Renal cortical epithelial cell (primary cell): ENCODE measurements at places on chromosomes 16 and 17. TPM values are rescaled to one million over a fixed set of nuclear protein-coding genes. Genes with fewer than 3 reads are reported as not detected.

GLOD4 gene
- total RNA-seq = 107 and 133 TPM in 2 replicates

DNA sequence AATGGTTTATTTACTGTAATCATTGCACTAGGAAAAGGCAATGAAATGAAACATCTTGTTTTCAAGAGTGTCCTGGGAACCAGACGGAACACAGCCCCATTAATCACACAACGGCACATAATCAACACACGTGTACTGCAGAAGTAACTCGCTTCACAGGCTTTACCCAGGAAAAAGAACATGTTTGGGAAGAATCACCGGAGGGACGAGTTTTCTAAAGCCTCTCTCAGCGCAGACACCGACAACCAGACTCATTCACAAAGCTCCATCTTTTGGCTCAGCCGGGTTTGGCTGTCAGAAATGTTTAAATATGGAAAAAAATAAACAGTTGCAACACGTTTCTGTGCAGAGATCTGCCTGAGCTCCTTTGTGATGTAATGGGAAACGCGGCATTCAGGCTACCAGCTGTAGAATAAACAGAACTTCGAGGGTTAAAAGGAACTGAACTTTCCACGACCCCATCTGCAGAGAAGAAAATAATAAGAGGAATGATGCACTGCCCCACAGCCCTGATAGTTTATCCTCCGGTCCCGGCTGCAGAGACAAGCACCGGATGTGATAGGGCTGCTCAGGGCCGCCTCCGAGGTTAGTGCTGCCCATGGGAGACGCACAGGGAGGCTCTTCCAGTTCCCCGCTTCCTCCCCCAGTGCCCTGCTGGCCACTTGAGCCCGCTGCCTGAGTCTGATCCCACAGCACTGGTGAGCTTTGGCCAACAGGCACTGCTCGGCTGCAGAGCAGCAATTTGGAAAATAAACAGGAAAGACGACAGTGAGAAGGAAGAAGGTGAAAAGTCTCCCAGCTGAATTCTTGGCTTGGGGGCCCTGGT, 119.8 kb downstream of the HIC1 start:
- DNase-seq = no peak

SDR42E1 gene
- total RNA-seq = 17.9 and 20.8 TPM in 2 replicates

- no peak for DNase-seq
Observed at GRCh38 chr17:40064971-40065768, 2.4 kb downstream of the THRA start.

DNA sequence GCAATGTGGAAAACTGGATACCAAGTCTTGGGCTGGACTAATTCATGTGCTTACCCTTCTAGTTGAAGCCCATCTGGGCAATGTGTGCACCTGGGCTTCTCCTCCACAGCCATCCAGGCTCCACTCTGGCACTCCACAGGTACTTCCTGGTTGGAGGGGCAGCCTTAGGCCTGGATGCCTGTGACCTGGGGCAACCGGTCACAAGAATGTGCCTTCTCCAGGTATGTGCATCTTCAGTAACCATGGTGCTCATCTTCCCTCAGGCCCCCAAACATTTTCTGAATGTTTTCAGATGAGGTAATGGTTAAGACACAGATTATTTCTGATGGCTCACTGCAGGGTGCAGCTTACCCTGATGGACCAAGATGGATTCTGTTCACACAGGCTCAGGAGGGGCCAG, 11.1 kb downstream of the C16orf86 start:
- no peak for DNase-seq

GRCh38 chr16:59148056-59148768, 414.1 kb upstream of the GOT2 start:
- DNase-seq = no peak
